Activated CD4-positive, alpha-beta T cell treated with anti-CD3 and anti-CD28 coated beads, Interleukin-2, amount 10 ng/mL, durations not matched to agents 7 days and 5 days (primary cell): ENCODE measurements at places on chromosomes 12 and 14.

- DNase-seq, result no peak
Observed at GRCh38 chr14:21042918-21043317, 756 bp downstream of the RNASE7 start.

- no peak for DNase-seq
Observed at GRCh38 chr12:49093792-49094159, 825 bp downstream of the DHH start.

- DNase-seq, result no peak
Observed at GRCh38 chr12:75883241-75883640, 148.3 kb downstream of the PHLDA1 start.

DNA sequence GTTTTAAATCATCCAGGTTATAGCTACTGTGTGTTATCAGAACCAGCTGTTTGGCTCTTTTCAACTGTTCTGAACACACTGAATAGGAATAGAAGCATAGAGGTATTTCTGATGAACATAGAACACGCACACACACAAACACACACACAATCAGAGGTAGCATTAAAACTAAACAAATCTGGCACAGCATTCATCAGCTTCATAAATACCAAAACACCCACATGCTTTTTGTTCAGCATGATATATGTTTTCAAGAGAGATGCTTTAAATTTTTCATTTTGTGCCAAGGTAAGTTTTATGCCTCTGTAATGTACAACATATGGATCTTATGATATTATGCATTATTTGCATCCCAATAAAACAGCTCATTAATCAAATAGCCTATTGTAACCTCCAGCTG lies 208.6 kb downstream of the GALC start:
- no peak for DNase-seq

DNA sequence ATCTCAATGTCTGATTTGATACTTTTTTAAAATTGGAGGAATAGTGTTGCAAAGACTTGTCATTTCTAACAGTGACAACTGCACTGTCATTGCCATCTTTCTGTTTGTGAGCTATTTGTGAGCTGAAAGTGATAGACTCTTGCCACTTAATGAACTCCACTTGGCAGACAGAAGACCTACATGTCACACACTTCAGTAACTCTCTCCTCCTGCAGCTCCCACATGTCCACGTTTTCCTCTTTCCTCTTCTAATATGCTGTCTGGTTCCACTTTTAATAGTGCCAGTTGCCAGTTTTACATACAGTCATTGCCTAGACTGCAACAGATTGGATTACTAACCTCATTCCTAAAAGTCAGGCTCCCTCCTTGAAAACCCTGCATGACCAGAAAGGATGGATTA lies 121.5 kb downstream of the CAPZA3 start:
- DNase-seq, result no peak

- no peak for DNase-seq
Observed at GRCh38 chr12:111154147-111154834, 214.6 kb downstream of the PHETA1 start.

DNA sequence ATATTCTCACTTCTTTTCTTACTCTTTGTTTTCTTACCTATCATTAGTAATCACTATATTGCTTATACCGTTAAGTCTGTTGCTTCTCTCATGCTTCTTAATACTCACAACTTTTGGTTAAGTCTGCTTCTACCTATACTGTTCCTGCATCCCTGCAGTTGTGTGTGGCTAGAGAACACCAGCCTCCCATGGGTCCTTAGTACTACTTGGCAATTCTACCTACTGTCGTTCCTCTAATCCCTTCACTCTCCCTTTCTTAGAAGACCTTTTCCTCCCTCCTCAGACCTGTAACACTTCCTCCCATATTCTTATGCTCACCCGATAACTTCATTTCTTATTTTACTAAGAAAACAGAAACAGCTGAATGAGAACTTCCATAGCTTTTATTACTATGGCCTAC lies 29.3 kb downstream of the CNOT2 start:
- no peak for DNase-seq

DNA sequence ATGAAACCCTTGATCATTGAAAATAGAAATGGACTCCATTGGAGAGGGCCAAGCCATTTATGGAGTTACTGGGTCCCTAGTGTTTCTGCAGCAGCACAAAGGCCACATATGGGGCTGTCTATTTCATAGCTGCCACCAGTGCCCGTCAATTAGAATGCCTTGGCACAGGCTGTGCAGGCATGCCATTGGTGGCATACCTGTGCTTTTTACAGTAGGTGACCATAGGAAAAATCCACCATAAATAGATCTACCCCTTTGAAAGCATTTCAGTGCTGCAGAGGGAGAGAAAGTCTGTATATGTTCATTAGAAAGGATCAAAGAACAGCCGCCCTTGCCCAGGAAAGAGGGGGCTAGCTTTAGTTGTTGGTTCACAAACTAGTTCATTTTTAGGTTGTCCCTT lies 13.1 kb downstream of the MYBPC1 start:
- DNase-seq, result no peak
